ENCODE measurements at places on chromosomes 7 and 10.
A peak's percentile ranks its signal among the peaks of the same experiment; 100 is the strongest.

DNA sequence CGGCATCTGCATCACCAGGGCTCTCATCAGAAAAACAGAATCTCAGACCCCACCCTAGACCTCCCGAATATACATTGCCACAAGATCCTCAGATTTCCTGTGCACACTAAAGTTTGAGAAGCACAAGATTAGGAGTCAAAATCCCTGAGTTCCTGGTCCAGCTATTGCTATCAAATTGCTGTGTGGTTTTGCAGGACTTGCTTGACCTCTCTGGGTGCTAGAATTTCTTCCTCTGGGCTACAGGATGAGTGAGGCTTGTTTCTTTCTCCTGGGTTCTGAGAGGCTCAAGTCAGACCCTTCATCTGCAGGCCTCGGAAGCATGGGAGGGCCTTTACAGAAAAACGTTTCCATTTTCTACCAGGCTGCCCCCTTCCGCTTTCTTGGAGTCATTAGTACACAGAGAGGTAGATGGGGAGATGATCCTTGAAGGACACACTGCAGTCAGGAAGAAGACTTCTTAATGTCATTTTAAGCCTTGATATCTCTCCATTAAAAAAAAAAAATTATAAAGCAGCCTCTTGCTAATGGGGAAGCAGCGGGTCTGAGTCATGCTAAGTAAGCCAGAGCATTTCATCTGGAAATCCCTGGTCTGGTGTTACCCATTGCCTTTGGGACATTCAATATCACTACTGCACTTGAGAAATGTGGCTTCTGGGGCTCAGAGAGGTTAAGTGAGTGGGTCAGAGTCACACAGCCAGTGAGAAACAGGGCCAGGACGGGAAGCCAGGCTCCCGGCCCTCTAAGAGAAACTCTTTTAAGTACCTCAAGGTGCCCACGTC lies 173.5 kb downstream of the KCNMA1 start:
- DNase-seq: no peak

DNA sequence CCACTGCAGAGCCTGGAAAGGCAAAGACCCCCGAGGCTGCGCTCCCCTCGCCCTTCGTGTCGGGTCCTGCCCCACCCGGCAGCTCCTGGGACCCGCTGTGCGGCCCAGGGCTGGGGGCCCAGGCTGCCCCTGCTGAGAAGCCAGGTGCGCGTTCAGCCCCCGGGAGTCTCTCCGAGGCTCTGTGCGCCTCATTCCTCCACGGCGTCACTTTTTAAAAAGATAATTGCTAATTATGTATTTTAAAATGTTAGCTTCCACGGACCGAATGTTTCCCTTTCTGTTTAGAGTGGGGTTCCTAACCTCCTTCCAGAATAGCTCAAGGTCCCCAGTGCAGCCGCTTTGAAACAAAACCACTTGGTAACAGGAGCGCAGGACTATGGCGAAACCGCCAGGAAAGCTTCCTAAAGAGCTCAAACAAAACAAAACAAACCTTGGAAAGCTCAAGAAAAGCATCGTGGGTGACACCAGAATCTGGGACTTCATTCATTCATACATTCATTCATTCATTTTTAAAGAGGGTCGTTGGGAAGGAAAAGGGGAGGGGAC lies 45.6 kb downstream of the PDIA4 start:
- no peak for DNase-seq

DNA sequence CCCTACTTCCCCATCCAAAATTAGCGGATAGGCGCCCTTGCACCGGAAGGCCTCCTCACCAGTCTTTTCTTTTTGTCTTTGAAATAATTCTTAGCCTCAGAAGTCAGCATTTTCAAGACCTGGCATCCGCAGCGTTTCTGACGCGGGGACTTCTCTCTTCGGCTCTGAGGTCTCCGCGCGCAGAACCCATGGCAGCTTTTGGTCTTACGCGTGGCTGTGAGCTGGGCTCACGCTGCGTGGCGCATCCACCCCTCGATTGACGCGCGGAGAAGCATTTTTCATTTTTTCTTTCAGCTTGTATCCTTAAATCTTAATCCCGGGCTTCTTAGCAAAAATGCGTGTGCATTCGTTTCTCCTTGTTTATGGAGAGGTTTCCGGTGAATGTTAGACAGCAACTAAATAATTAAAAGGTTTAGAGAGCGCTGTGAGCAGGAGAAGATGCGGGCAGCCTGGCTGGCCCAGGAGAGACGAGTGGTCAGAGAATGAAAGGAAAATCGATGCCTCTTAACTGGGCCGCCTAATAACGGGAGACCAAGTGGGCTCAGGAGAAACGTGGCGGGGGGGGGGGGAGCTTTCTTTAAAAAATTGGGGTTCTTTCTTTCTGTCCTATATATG lies 2.0 kb upstream of the GATA3 start:
- no peak for DNase-seq

DNA sequence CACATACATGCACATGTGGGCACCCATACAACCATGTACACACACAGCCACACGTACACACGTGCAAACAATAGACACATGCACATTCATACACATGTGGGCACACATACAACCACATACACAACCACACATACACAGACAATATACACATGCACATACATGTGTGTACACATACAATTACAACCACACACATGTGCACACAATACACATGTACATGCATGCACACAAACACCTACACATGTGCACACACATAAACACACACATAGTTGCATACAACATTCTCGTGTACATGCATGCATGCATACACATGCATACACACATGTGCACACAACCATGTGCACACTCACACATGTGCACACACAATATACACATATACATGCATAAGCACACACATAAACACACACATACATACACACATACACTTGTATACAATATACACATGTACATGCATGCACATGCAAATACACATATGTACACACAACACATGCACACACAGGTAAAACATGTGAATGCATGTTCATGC lies 118.6 kb upstream of the FRMD4A start:
- no peak for DNase-seq

DNA sequence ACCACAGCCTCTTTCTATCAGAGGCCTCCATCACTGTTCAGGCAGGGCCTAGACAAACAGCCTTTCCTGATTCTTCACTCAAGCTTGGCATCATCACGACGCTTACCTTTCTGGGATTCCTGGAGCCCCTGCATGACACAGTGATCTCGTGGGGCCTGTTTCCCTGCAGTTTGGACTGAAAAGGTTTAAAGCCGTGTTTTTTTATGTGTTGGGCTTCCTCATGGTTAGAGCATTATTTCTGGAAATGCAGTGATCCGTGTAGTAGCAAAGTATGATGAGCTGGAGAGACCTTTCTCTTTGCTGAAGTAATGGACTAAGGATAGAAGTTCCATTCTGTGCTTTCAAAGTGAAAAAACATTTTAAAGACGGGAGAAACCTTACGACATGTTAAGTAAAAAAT lies 169.1 kb downstream of the BMPER start:
- DNase-seq: no peak

DNA sequence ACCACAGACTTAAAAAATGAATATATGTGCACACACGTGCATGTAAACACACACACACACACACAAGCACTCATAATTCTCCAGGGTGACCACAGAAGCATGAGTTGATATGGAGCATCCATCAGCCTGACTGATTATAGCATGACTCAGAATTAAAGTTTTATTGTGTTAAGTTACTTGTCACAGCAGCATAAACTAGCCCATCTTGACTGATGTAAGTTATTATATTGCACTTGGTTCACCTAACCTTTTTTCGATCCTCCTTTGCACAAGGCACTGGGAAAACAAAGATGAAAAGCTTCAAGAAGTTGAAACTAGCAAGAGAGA lies 18.8 kb upstream of the SLC35G1 start:
- DNase-seq: no peak

DNA sequence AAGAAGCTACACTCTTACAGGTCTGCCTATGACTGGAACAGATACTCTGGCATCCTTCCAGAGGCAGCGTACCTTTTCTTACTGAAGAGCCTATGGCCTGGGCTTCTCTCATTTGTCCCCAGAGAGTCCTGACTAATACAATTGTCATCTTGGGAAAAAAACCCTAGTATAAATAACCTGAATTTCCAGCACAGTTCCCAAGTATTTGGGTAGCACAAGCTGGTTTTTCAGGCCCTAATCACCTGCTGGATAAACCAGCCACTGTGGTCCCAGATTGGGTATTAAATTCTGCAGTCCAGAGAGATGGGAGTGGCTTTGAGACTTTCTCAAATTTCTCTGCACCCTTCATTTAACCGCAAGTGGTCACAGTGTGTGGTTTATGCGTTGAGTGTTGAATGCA lies 186.8 kb upstream of the NEBL start:
- DNase-seq: no peak

DNA sequence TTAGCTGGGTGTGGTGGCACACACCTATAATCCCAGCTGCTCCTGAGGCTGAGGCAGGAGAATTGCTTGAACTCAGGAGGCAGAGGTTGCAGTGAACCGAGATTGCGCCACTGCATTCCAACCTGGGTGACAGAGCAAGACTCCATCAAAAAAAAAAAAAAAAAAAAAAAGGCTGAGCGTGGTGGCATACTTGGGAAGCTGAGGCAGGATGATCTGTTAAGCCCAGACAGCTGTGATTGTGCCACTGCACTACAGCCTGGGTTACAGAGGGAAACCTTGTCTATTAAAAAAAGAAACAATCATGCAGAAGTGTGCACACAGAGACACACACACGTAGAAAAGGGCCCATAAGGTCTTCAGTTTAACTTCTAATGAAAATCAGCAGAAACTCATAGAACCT lies 150.6 kb downstream of the TPST1 start:
- DNase-seq: no peak

DNA sequence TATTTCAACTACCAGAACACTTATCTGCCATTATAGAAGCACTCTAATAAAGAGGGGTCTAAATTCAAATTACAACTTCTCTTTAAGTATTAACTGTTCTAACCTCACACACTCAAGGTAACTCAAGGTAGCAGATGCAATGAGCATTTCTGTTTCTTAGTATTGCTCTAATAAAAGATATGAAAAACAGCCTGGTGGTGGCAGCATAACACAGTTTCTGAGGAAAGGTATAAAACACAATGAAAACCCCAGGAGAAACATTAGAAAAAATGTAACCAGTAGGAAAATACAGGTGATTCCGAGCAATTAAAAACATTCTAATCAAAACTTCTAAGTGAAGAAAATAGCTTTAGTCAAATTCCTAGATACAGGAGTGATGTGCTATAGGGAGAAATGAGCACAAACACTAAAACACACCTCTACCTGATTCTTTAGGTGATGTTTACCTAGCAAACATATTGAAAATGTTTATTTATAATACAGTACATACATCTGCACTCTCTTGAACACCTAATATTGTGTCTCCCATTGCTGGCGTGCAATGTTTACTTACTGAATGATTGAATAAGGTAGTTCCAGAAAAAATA lies 3.5 kb downstream of the MKRN1 start:
- peak; percentile 29 for DNase-seq

GRCh38 chr7:75652788-75653187 lies 86.0 kb downstream of the HIP1 start:
- DNase-seq: no peak

- DNase-seq: no peak
Measured at GRCh38 chr10:90417476-90418210, 440.2 kb downstream of the HTR7 start.

- DNase-seq: no peak
Measured at GRCh38 chr7:117389871-117390270, 37.4 kb downstream of the ASZ1 start.

GRCh38 chr10:27661514-27662286 lies 83.9 kb downstream of the MKX start:
- DNase-seq: no peak

DNA sequence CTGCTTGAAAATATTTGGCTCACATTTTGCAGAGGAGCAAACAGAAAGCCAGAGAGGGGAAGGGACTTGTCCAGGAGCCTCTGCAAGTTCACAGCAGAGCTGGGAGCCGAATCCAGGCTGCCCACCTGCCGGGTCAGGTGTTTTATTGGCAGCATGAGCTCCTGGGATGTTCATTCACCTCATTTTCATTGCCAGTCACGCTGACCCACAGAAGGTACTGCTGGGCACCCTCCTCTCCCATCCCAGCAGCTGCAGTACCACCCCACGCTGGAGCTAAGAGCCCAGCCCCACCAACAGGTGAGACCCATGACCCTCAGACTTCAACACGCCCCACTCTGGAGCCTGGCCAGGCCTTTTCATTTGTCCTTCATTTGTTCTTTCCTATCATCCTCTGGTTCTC lies 102.7 kb downstream of the GRID1 start:
- no peak for DNase-seq

- no peak for DNase-seq
Measured at GRCh38 chr7:101125989-101126650, 784 bp upstream of the SERPINE1 start.

DNA sequence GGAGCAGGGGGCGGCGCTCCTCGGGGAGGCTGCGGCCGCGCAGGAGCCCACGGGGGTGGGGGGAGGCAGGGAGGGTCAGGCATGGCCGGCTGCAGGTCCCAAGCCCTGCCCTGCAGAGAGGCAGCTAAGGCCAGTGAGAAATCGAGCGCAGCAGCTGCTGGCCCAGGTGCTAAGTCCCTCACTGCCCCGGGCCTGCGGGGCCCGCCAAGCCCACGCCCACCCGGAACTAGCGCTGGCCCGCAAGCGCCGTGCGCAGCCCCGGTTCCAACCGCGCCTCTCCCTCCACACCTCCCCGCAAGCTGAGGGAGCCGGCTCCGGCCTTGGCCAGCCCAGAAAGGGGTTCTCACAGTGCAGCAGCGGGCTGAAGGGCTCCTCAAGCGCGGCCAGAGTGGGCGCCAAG lies 28.3 kb upstream of the TES start:
- DNase-seq: no peak

DNA sequence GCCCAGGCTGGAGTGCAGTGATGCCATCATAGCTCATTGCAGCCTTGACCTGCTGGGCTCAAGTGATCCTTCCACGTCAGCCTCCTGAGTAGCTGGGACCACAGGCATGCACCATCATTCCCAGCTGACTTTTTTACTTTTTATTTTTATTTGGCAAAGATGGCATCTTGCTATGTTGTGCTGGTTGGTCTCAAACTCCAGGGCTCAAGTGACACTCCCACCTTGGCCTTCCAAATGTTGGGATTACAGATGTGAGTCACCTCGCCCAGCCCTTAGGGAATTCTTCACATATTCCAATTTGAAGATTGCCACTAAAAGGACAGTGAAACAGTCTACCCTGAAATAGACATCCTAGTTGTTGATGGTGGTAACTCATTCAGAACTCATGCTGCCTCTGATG lies 27.7 kb downstream of the SUGCT start:
- DNase-seq: no peak

DNA sequence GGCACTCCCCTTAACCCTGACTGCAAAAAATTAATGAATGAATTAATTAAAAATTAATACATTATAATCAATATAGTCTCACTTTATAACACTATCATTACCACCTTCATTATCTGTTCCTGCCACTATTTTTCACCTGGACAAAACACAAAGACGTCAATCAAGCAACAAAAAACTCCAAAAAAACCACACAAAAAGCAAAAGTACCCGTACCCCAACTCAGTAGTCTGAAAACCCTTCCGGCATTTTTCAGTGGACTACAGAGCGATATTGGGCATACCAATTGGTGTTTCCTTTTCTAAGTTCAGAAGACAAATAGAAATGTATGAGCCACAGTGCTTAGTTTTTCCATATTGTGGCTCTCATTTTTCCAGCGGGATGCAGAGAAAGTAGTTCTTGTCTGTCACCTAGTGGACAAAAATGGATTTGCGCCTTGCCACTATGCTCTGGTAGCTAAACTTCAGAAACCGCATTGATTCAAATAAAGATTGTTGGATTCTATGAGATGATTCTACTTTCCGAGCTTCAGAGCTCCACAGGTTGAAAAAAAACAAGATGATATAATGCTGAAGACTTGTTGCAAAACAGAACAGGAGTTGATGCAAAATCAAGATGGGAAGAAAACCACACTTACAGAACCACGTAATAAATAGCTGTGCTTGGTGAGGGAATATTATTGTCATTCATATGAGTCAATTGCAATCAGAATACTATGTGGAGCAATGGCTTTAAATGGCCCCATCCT lies 50.6 kb upstream of the ITGB1 start:
- DNase-seq: peak; percentile 19

Data from D721Med (cell line).